ENCODE measurements at places on chromosomes 6 and 20.

DNA sequence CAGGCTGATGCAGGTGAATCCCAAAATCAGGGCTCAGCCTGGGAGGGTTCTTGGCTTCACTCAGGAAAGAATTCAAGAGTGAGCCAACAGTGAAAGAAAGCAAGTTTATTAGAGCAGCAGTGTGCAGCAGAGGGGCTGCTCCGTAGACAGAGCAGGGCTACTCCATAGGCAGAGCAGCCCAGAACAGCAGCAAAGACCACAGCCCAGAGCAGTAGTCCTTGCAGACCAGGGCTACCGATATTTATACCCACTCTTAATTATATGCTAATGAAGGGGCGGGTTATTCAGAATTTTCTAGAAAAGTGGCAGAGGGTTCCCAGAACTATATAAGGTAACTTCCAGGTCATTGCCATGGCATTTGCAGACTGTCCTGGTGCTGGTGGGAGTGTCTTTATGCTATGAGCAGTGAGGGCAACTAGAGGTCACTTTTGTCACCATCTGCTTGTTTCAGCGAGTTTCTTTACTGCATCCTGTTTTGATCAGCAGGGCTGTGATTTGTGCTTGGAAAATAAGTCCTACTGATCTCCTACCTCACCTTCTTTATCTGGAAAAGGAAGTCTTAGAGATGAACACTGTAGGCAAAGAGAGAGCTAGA, 39.8 kb upstream of the PTPN1 start:
- DNase-seq = no peak

DNA sequence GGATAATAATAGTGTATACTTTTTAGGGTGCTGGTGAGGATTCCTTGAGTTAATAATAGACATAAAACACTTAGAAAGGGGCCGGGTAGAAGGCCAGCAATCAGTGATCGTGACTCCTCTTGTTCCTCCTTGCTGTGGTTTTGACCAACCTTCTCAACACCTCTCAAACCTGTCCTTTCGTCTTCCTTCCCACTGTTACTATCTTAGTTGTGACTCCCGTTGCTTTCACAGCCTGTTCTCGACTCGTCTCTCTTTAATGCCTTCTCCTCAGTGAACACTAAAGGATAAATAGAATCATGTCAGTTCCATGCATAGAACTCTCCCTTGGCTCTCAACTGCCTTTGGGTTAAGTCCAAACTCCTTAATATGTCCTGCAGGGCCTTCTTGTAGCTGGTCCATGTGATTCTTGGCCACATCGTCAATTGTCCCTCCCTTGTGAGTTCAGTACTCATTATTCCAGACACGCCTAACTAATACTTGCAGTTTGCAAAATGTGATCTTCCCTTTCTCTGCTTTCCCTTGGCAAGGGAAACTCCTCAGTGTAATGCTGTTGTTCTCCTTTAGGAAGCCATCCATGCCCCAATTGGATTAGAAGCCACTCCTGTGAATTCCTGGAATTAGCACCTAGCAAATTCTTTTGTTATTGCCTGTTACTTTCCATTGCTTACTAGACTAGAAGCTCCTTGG, 164.9 kb downstream of the UTRN start:
- DNase-seq = no peak

GRCh38 chr6:106727480-106728149, 98.2 kb downstream of the QRSL1 start:
- no peak for DNase-seq

GRCh38 chr6:41518118-41518517, 28.1 kb upstream of the FOXP4 start:
- no peak for DNase-seq

DNA sequence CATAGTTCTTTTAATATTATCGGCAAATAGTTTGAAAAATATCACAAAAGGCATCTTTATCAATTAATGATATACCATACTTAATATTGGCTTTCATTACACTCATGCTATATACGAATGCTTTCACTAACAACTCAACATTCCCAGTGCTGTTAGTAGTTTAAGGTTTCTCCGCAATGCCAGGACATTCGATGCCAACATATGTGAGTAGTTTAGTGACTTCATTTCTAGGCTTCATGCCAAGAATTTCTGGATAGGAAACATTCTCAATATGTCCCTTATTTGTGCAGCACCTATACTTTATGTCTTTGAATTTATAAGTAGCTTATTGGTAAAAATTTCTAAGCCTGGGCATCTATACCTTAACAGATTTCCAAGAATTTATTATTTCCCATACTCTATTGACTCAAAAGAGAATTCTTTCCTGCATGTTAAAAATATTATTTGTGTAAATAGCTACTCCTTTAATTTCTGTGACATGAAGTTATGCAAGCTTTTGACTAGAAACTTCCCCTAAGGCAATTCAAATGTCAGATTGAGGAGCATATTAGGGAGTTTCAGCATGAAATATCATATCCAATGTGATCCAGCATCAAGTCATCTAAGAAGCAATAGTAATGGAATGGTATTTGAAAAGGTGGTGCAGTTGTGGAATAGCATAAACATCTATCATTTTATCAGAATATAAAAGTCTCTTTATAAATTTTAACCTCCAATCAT, 236.0 kb upstream of the STXBP5 start:
- DNase-seq = peak; percentile 80
